ENCODE measurements at places on chromosomes 12 and 14.

GRCh38 chr14:38790916-38791315, 312.1 kb downstream of the SEC23A start:
- DNase-seq = no peak

- DNase-seq = no peak
These were observed 8.6 kb downstream of the TC2N start for GRCh38 chr14:91858536-91859275.

GRCh38 chr14:93804654-93805053, 16.4 kb upstream of the PRIMA1 start:
- DNase-seq = no peak

- DNase-seq = no peak
These were observed 35.9 kb downstream of the FLRT2 start for GRCh38 chr14:85565862-85566296.

DNA sequence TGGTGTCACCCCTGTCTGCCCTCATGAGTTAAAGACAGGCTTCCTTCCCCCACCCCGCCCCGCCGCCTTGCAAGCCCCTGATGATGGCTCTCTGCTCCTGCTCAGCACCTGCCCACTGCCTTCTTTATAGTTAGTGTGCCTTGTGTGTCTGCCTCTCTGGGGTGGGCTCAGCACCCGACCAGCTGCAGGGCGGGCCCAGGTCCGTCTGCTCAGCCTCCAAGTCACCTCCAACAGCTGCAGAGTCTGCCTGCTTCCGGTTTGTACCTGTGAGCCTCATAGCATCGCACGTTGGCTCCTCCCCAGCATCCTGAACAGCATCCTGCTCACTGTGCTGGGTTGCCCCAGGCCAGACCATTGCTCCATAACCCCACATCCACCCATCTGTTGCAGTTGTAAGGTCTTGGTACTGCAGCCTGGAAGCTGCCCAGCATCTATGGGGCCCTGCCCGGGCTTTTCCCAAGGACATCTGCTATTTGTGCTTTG, 3.5 kb downstream of the TGFB3 start:
- DNase-seq = peak; percentile 46

GRCh38 chr12:88617352-88617751, 37.1 kb upstream of the KITLG start:
- DNase-seq = no peak

GRCh38 chr12:125197326-125197725, 132.1 kb downstream of the AACS start:
- no peak for DNase-seq

DNA sequence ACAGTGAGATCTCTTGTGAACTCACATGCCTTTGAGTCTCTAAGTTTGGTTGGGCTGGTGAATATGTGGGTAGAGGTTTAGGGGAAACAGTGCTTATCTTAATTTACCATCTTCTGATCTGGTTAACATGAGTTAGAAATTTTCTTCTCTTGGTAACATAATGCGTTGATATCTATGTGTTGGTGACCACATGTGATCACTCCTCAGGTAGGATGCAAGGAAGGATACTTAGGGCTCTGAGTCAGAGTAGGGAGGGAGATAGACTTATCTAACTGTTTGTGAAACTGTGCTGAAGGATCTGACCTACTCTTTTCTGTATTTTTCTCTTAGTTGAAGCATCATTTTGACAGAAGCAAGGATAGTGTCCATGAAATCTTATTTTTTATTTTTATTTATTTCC, 23.1 kb downstream of the FAM234B start:
- DNase-seq = no peak

GRCh38 chr14:96221841-96222240, 17.2 kb downstream of the BDKRB2 start:
- no peak for DNase-seq

DNA sequence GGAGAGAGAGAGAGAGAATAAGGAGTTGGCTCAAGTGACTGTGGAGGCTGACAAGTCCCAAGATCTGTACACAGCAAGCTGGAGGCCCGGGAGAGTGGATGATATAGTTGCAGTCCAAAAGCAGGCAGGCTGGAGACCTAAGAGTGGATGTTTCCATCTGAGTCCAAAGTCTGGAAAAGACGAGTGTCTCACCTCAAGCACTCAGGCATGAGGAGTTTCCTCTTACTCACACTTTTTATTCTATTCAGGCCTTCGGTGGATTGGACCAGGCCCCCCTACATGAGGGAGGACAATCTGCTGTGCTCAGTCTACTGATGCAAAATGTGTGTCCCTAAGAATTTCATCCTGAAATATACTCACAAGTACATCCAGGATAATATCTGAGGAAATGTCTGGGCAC, 484.6 kb downstream of the VRK1 start:
- no peak for DNase-seq

DNA sequence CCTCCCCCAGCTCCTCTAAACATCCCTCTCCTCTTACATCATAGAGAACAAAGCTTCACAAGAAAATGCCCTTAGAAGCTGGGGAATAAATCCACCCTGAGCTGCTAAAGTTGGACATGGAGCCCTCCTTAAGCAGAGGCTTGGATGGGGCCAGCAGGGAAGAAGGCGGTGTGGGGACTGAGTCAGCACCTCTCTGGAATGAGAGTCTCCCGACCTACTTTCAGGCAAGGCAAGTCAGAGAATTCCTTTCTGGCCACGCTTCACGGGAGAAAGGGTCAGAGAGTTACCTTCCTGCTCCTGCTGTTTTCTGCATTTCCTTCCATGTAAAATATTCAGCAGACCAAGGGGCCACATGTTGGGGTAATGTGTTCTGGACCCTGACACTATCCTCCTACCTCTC, 113.3 kb upstream of the PRB2 start:
- no peak for DNase-seq

- peak; percentile 19 for DNase-seq
These were observed 89.2 kb upstream of the TMEM260 start for GRCh38 chr14:56490379-56490778.

DNA sequence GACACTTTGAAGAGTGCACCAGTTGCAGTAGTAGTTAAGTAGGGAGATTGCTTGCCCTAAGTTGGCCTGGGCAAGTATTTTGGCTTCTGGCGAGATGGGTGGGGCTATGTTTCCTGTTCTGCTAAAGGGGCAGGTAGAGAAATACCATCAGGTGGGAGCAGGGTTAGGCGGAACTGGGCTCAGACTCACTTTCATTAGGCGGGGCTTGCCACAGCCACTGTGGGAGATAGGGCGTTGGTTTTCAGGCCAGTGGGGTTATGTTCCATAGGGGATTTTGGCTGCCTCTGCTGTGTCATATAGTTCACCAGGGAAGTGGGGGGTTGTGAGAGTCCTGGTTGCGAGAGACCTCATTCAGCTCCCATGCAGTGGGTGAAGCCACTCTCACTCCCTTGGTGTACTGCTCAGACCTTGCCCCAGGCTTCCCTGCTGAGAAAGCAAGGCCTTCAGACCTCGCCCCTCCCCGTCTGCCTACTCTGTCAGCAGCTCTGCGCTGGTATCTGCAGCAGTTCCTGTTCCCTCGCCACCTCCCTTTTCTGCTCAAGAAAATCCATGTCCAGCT, 43.3 kb downstream of the AEBP2 start:
- DNase-seq = peak; percentile 35

- DNase-seq = no peak
These were observed 17.8 kb downstream of the RASSF8 start for GRCh38 chr12:25976289-25976688.

Measured in activated CD4-positive, alpha-beta T cell treated with anti-CD3 and anti-CD28 coated beads, Interleukin-2, amount 10 ng/mL, durations not matched to agents 7 days and 5 days (primary cell).